ENCODE measurements at places on chromosomes 12 and 14.

DNA sequence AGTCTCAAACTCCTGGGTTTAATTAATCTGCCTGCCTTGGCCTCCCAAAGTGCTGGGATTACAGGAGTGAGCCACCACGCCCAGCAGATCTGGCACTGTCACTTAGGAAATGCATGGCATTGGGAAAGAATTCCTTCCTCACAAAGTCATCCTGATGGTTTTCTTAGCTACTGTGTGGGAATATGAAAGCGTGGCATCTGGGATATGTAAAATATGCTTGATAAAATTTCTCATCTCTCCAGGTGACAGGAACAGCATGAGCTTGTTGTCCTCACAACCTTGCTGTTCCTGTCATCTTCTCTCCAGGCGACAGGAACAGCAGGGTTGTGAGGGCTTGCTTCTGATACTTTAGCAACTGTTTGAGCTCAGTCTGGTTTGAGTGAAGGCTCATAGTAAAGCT is 16.1 kb upstream of the AICDA start:
- no peak for DNase-seq

- DNase-seq: no peak
These were observed 1.4 kb downstream of the NFYB start for GRCh38 chr12:104136577-104136976.

- DNase-seq: no peak
These were observed 71.7 kb downstream of the CRADD start for GRCh38 chr12:93748672-93749383.

GRCh38 chr12:110134691-110135411 is 10.7 kb downstream of the IFT81 start:
- no peak for DNase-seq

DNA sequence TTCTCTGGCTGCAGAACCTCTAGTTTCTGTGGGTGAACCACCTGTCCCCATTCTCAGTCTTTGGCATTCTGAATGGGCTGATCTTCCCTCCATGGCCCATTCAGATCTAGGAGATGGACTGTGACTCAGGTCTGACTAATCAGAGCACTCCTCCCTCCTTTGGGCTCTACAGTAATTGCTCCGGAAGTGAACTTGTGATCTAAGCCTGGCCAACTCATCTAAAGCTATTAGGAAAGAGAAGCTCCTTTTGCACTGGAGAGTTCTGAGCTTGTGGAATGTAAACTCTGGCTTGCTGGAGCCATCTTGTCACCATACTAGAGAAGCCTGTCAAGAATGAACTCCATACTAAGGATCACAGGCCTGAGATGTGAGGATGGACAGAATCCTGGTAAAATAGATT is 168.2 kb downstream of the SUDS3 start:
- no peak for DNase-seq

GRCh38 chr12:77727442-77728001 is 103.2 kb upstream of the NAV3 start:
- DNase-seq: no peak

DNA sequence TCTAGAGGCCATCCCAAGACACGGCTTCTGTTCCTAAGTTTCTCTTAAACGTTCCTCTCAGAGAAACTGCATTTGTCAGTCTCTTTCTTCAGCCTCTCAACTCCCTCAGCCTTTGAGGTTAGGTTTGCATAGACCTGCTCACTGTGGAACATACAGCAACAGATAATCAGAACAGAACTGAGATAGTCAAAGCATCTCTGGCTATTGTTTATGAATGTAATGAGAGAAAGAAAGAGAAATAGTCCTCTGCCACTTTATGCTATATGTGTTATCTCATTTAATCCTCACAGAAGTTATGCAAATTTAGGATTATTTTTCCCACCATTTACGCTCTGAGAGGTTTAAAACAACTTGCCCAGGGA is 190.6 kb downstream of the PHLDA1 start:
- no peak for DNase-seq

DNA sequence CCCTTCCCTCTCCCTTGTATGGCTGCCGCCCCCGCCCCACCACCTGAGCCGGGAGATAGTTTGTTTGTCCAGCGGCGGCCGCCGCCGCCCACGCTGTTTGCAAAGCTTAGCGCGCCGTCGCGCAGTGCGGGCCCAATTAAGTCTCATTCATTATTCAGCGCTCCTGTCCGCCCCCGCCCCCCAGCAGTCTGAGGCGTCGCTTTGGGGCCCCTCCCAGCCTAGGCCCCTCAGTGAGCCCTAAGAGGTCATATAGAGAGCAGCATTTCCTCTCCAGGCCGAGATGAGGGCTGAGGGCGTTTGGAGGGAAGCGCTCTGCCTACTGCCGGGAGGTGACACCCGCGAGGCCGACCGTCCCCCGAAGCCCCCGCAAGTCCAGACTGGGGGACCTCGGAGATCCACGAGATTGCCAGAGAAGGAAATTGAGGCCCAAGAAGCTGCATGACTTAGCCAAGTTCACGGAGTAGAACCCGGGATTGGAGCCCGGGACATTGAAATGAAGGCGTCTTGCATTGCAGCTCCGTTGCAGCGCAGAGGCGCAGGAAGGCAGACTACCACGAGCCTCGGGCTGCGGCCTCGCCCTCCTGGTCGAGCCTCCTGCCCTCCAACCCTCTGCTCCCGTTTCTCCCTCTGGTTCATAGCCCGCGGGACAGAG is at the start of gene DNAJC22:
DNAJC22 (plus strand) TSS at position 230 of the 652 bp plus-strand sequence. CDS start 1,985 bp downstream, outside the sequence.
- no peak for DNase-seq

Measured in fibroblast of skin of left quadriceps (primary cell).